Activated CD8-positive, alpha-beta memory T cell treated with anti-CD3 and anti-CD28 coated beads, Interleukin-2, amount 50 U/mL, for 4 hours (primary cell): ENCODE measurements at places on chromosomes 13 and 19.
A peak's percentile ranks its signal among the peaks of the same experiment; 100 is the strongest.

DNA sequence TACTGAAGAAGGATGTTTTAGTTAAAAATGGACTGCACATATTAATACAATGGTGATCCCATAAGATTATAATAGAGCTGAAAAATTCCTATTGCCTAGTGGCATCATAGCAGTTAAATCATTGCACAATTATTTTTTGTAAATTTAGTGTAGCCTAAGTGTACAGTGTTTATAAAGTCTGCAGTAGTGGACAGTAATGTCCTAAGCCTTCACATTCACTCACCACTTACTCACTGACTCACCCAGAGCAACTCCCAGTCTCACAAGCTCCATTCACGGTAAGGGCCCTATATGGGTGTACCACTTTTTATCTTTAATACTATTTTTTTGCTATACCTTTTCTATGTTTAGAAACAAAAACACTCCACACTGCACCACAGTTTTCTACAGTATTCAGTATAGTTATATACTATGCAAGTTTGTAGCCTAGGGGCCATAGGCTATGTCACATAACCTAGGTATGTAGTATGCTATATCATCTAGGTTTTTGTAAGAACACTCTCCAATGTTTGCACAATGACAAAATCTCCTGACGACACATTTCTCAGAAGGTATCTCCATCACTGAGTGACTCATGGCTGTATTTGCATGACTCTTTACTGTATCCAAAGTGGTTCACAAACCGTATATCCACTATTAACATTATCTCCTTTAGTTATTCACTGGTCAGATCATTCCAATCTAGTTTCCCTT lies 536.0 kb downstream of the KLF12 start:
- DNase-seq, result no peak

DNA sequence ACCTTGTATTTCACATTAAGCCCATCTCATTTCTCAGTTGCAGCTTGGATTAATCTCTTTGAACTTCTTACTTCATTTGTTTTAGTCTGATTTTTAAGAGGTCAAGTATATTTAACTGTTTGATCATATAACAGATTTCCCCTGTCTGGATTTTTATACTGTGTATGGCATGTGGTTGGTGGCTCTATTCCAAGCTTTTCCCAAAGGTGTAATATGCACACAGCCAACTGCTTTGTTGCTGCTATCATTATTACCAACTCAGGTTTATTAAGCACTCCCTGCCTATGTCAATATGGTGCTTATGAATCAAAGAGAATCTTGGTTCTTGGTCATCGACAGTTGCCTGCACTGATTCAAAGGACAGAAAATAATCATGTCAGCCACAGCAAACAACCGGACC lies 92.6 kb downstream of the RAP2A start:
- DNase-seq, result no peak

DNA sequence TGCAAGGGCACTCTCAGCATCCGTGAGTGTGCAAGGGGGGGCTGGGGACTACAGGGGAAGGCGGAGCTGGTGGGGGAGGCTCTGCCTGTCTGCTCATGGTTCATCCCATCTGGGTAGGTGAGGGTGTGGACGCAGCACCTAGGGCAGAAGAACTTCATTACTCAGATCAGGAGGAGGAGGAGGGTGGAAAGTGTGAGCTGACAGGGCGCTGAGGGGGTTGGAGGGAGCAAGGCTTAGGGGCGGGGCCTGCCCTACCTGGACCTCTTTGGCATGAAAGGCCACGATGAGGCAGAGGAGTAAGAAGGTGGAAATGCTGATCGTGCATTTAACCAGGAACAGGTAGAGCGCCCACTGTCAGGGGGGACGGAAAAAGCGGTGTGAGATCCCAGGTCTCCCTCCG lies 4.5 kb downstream of the KCNN4 start:
- peak; percentile 60 for DNase-seq

DNA sequence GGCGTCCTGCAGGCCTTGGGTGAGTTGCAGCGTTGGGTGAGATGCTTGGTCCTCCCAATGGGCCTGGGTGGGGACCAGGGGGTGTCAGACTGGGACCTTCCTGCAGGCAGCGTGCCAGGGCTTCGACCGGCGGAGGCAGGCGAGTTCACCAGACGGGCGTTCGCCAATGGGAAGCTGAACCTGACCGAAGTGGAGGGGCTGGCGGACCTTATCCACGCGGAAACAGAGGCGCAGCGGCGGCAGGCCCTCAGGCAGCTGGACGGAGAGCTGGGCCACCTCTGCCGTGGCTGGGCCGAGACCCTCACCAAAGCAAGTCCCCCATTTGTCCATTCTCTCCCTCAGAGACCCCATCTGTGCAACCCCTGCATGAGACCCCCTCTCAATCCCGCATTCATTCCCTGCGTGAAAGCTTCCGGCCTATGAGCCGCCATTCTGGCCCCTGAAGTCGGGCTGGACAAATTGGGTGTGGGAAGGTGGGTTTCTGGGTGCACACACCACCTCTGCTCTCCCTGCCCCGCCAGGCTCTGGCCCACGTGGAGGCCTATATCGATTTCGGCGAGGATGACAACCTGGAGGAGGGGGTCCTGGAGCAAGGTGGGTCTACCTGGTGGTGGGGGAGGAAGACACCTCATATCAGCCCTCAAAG lies 1.2 kb downstream of the GTPBP3 start:
- no peak for DNase-seq

GRCh38 chr13:68676513-68677115 lies 1431.0 kb upstream of the ATXN8OS start:
- DNase-seq, result no peak

- DNase-seq, result no peak
These were observed 1.2 kb upstream of the ZFP36 start for GRCh38 chr19:39405261-39405957.

DNA sequence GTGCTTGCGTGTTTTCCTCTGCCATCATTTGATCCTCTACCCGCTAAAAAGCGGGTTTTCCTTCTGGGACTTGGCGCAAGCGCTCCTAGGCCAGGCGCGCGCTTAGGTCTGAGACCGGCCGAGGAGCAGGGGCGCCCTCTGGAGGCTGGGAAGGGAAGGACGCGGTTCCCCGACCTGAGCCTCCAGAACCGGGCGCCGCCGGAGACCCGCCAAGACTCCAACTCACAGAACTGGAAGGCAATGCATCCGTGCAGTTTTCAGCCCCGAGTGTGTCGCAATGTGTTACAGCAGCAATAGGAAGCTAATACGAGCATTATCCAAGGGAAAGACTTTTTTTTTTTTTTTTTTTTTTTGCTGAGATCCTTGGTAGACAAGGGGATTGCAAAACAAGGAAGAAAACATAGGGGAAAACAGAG lies 190.9 kb downstream of the COL4A1 start:
- peak; percentile 42 for DNase-seq

DNA sequence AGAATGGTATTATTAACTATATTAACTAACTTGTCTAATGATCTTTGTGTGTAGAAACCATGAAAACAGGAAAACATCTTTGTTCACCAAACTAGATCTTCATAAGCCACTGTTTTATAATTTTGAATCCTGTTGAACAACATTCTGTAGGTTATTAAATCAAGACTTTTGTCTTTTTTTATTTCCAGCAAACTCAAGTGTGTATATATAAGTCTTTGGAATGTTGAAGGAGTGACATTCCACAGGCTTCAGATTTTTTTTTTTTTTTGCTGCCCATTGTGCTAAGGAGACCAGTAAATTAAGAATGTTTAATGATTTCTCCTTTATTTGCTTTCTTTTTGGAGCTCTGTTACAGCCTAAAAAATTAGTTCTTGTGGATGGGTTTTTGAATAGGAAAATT lies 89.6 kb downstream of the LMO7 start:
- DNase-seq, result no peak

DNA sequence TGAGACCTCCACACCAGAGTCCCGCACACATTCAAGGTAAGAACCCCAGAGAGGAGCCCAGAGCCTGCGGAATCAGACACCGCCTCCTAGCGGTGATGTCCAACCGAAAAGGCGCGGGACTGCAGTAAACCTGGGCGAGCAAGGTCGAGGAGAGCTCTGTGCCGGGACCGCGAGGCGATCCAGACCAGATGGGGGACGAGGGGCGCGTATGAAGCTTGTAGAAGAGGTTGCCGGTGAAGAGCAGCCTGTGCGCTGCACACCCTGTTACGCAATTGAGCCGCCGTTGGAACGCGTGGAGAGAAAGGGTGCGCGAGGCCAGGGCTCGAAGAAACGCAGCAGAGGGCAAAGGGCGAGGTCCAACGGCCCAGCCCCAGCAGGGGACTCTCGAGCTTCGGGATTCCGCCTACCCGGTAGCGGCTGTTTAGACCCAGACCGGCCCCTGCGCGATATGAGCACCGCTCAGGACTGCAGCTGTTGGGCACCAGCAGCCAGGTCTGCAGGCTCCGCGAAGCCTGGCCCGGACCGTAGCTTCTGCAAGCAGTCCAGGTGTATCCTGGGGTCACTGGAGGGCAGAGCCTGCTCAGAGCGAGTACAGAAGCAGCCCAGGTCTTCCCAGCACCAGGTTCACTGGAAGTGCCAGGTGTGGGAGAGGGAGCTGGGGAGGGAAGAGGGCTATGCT lies 65.9 kb upstream of the ZNF599 start:
- DNase-seq, result peak; percentile 26

- peak; percentile 46 for DNase-seq
These were observed at the start of gene EHD2 for GRCh38 chr19:47713046-47714021. EHD2 (plus strand) TSS chr19:47713422; CDS start chr19:47716613, 3,191 bp downstream.

DNA sequence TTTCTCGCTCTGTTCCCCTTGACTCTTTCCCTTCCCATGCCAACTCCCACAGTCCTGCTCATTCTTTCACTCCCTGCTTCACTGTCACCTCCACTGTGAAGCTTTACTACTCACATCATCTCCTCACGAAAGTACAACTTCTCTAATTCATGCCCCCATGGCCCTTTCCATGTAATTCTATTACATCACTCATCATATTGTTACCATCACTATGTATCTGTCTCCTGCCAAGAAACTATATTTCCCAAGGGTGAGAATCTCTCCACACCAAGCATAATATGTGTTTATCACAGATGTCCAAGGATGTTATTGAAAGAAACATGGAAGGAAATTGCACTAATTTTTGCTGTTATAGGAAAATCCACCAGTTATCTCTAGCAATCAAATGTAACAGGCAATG lies 37.2 kb upstream of the LRCH1 start:
- DNase-seq, result no peak

- no peak for DNase-seq
These were observed 7.0 kb downstream of the FAM124A start for GRCh38 chr13:51229101-51229719.

DNA sequence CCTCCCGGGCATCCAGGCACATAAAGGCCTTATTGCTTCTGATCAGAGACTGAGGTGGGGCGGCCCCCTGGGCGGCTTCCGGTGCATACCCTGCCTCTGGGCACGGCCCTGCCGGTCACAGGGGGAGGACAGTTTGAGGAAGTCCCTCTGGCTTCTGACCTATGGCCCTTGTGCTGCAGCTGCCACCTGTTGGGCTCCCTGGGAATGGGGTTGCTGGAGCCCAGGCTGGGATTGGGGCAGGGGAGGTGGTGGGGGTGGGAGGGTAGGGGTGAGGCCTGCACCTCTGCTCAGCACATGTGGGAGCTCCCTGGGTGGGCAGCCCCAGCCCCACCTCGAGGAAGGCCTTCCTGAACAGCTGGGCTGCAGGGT lies 10.7 kb downstream of the ANO8 start:
- DNase-seq, result no peak

- DNase-seq, result no peak
These were observed 42.2 kb upstream of the HNRNPA1L2 start for GRCh38 chr13:52599848-52600603.

DNA sequence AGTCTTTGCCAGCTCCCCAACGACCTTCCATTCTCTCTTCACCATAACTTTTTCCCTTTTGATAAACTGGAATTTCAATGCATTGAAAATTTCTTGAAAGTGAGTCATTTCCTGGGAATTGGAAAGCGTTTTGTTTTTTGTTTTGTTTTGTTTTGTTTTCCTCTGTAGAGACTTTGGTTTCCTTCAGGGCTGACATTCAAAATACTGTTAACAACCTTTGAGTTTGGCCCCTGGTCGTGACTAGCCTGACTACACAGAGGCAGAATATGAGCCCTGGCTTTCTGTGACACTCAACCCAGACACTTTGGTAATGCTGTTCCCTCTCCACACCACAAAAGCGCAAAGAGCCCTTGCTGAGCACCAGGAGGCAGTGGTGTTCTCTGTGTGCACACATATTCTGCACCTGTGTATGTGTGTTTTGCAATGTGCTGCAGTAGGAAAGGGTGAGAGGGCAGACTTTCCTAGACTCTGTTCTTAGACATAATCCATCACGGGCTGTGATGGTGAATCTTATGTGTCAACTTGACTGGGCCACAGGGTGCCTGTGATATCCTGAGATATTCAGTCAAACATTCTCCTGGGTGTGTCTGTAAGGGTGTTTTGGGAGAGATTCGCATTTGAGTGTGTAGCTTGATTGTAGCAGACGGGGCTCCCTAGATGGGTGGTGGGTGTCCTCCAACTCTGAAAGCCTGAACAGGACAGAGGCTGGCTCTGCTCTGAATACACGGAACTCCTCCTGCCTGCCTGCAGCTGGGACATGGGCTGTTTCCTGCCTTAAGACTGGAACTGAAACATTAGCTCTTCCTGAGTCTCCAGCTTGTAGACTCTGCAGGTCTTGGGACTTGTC lies 29.5 kb upstream of the ANKRD10 start:
- no peak for DNase-seq

DNA sequence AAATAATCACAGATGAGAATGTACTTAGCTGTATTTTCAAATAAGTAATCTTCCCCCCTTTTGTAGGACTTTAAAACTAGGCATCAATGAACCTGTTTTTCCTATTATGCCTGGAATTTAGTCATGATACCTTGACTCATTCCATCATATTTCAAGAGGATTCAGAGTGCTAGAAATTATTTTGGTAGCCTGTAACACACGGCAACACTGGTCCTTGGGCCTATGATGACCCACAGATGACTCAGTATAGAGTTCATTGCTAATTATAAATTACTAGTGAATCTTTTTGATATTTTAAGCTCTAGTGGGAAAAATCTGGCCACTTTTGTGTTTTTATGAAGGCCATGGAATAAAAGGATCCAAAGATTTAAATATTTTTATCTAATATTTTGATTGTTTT lies 26.0 kb upstream of the GARRE1 start:
- DNase-seq, result no peak

DNA sequence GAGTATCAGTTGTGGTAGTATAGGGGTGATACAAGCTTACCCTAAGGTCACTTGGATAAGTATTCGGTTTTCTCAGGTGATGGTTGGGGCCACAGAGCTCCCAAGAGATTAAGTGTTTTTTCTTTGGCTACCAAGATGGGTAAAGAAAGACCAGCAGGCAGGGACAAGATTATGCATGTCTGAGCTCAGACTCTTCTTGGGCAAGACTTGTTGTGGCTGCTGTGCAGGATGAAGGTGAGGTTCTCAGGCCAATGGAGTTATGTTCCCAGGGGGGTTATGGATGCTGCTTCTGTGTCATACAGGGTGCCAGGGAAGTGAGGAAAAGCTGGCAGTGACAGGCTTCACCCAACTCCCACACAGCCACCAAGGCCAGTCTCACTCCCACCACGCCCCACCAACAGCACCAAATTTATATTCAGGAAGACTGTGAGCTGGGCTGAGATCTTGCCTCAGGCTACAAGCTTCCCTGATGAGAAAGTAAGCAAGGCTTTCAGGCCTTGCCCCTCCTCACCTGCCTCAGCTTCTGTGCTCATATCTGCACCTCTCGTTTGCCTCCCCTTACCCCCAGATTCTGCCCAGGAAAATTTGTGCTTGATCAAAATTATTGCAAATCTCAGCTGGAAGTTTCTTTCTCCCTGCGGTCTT lies 511.8 kb upstream of the SLITRK1 start:
- no peak for DNase-seq
